ENCODE measurements at places on chromosomes 3 and 15.

GRCh38 chr3:30623351-30623750 is 16.9 kb downstream of the TGFBR2 start:
- DNase-seq: no peak

DNA sequence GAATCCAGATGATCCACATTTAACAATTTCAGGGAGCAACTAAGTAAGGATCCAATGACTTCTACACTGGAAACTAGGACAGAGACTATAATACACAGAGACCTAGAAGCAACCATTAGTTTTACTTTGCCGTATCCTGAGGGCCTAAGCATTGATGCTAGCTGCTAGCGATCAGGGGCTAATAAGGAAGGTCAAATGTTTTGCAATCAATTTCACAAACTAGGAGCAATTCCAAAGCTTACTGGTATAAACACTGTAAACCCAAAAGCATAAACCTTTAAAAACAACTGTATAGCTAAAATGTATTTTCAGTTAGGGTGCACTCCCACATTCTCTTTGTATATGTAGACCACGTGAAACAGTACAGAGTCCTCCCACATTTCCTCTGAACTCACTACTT is 31.5 kb downstream of the FBN1 start:
- no peak for DNase-seq

DNA sequence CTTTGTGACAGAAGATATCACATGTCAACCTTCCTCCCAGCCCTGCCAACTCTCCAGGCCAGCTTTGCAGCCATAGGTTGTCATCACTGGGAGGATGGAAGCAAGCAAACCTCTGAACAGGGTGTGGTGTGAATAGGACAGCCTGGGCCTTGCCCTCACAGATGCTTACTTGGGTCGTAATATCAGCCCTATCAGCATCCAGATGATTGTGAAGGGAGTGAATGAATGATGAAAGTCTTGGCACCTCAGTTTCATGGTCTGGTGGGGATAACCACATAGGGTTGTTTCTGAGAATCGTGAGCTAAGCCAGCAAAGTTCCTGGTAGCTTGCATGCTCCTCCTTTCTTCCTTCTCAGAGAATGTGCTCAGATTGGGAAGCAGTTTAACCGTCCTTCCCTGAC is 55.1 kb upstream of the POLR2M start:
- DNase-seq: no peak

DNA sequence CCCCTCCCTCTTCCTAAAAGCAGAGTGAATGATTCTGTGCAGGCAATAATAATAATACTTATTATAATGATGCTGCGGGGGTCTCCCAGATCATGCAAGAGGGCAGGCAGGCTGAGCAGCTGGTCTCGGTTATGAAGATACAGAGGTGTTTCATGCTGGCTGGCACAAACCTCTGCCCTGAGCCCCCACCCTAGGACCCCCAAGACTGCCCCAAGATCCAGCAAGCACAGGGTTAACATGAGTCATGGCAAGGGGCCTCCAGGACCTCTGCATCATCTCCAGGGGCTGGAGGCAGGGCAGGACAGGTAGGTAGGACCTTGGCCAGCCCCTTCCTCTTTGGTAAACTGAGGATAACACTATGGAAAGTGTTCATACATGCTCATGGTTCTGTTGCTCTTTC is 2.7 kb downstream of the MGLL start:
- DNase-seq: no peak

DNA sequence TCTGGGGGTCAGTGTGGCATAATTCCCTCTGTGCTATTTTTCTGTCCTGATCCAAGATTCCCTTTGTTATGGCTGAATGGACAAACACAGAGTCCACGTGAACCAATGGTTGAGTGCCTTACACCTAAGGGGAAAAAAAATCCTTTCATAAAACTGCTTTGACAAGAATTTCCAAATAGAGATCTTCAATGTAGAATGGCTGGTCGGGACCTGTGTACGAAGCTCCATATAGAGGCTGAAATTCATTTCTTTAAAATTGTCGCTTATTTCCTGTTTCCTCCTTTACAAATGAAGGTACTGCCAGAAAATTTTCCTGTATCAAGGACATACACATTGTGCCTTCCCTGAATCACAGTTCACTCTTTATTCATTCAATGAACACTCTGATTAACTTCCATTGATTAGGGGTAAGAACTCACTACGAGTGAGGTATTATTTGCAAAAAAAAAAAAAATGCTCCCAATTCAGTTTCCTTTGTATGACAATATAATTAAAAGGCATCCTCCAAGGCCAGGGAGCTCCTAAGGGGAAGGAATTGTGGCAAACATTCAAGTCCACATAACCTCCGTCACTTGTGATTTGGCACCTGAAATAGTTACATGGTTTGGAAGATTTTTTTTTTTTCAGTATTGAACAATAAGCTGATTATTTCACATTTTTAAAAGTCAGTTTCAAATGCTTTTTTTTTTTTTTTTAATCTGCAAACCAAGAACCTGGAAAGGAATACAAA is 293.8 kb downstream of the MEX3B start:
- DNase-seq: no peak

DNA sequence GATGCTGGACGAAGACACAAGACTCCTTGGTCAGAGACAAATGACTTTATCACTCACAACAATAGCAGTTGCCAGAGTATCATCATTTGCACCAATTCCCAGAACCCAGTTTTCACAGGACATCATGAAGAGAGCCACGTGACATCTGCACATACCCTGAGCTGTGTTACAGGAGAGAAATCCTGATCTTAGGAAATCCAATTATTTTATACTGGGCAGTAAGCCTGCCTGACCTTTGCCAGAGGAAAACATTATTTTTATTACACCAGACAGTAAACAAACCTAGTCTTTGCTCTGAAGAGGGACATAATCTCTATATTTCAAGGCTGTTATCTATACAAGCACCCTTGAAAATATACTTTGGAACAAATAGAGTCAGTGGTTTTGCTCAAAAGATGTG is 77.4 kb downstream of the ZBBX start:
- no peak for DNase-seq

Measured in T follicular helper cell (primary cell).